GM04504 (cell line): ENCODE measurements at places on chromosomes 6 and 20.

- DNase-seq: no peak
Measured at GRCh38 chr20:63249891-63250290, 4.4 kb downstream of the NKAIN4 start.

- DNase-seq: no peak
Measured at GRCh38 chr6:5512422-5512821, 251.1 kb downstream of the FARS2 start.

DNA sequence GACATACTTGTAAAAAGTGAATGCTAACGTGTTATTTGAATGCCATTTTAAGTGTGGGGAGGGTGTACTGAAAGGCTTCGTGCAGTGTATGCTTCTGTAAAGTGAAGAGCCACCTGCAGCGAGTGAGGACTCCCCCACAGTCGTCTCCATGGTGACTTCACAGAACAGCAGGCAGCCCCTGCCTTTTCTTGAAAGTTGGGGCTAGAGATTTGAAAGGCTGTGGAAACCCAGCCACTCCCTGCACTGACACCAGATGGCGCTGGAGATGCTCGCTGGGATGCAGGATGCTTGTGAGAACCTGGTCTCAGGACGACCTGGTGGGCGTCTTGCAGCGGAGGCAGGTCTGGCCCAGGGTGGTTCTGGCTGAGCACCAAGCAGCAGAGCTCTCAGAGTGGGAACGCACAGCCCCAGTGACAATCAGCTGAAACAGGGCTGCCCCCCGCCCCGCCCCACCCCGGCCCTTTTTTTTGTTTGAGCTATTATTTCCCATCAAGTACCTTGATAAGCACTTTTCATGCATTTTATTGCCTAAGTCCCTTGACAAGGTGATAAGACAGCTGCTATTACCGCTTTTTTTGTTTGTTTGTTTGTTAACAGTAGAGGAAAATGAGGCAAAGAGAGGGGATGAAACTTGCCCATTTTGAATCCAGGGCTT, 150.3 kb downstream of the SYCP2 start:
- peak; percentile 6 for DNase-seq

DNA sequence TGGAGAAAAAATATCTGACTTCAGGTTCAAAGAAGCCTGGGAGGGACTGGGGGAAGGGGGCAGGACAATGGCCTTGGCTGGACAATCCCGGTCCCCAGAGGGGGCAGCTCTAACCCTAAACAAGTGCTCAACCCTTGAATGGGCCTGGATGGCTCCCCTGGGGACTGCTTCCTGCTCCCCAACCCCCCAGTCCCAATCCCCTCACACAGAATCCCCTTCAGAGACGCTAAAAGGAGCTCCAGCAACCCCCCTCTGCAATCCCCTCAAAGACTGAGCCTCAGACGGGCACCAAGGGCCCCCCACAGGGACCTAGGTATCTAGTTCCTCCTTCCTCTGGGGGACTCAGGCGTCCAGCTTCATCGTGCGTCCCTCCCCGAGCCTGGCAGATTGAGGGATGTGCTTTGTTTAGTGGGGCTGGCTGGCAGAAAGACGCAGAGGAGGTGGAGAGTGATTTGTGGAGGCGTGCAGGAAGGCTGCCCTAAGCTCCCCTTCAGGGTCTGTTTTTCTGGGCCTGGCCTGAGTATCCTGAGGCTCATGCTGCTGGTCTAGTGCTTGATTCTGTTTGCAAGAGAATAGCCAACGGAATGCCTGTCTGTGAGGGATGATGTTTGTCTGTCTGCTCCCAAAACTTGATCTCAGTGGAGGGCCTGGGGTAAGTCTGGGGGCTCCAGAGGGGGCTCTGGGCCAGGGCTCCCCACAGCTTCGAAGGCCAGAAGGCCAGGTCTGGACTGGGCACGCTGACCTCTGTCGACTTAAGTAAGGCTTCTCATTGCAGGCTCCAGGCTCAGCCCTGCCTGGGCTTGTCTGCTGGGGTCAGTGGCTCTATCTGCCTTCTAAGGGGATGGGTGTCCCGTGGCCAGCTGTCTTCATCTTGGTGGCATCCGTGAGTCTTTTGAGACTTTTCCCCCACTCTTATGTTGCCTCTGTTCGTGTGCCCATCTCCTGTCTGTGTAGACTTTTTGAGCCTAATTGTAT, 1.7 kb upstream of the POU5F1 start:
- DNase-seq: no peak

DNA sequence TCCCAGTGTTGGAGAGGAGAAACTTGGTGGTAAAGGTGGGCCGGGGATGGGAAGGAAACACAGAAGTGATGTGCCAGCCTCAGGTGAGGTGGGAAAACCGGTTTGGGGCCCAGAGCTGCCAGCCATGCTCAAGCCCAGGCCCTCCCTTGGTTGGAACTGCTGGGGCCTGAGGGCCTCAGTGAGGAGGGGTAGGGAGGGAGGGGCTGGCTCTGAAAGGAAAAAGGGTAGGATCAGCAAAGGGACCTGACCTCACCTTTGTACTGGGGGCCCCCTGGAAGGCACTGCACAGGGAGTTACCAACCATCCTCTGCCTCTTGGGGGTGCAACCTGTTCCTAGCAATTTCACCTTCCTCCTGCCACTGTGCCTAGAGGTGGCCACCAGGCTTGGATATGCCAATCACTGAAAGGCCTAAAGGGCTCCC, 1.8 kb upstream of the SPEF1 start:
- no peak for DNase-seq

GRCh38 chr6:163585932-163586437, 171.5 kb downstream of the QKI start:
- DNase-seq: peak; percentile 70

DNA sequence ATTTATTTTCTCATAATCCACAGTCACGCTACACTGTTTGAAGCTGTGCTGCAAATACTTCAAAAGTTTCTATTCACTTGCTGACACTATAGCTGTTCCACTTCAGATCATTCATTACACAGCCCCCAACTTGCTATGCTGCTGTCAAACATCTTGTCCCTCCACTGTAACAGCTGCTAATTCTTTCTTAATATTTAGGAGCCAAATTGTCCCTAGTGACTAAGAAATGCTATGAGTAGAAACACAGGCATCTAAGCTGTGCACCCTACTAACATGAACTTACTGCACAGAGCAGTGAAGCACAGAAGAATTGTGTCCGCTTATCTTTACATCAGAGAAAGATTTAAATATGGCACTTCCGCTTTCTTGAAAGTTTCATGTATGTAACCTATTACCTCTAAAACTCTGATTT, 91.3 kb downstream of the PDE10A start:
- DNase-seq: no peak

DNA sequence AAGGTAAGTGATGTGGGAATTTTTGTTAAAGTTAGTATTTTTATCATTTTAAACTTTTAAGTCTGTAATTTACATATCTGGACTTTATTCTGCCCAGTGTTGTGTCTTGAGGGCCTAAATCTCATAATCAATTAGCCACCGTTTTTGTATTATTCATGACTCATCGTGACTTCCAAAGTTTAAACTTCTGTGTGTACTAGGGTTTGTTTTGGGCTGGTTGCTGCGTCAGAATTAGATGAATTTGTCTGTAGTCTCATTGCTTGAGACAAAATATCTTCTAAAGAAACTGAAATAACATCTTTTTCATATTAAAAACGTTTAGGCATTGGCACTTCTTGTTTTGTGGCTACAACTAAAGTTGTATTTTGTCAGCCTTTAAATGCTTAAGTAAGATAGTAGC, 41.3 kb downstream of the CDYL start:
- no peak for DNase-seq

- DNase-seq: no peak
Measured at GRCh38 chr6:77290798-77291197, 172.5 kb downstream of the HTR1B start.

DNA sequence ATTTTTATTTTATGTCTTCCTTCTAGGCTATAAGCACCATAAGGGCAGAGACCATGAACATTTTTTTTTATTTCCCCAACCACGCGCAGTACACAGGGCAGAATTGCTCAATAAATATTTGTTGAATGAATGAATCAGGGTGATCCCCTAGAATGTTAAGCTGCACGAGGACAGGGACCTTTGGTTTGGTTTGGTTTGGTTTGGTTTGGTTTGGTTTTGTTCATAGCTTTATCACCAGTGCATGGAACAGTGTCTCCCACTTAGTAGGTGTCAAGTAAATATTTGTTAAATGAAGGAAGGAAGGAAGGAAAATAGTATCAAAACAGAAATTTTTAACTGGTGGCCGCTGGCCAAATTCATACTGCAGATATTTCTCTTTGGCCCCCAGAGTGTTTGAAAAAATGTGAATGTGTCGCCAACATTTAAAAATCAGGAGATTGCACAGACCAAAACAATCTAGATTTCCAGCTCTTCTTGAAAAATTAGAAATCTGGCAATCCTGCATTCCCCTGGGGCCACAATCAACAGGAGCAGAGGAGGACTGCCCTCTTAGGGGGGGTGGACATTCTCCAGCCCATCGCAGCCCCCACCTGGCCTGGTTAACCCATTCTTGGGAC, 205.3 kb downstream of the EYA2 start:
- DNase-seq: no peak

- DNase-seq: no peak
Measured at GRCh38 chr20:25867776-25868649, 171.4 kb upstream of the ZNF337 start.
